ENCODE measurements at places on chromosomes 1 and 21.

DNA sequence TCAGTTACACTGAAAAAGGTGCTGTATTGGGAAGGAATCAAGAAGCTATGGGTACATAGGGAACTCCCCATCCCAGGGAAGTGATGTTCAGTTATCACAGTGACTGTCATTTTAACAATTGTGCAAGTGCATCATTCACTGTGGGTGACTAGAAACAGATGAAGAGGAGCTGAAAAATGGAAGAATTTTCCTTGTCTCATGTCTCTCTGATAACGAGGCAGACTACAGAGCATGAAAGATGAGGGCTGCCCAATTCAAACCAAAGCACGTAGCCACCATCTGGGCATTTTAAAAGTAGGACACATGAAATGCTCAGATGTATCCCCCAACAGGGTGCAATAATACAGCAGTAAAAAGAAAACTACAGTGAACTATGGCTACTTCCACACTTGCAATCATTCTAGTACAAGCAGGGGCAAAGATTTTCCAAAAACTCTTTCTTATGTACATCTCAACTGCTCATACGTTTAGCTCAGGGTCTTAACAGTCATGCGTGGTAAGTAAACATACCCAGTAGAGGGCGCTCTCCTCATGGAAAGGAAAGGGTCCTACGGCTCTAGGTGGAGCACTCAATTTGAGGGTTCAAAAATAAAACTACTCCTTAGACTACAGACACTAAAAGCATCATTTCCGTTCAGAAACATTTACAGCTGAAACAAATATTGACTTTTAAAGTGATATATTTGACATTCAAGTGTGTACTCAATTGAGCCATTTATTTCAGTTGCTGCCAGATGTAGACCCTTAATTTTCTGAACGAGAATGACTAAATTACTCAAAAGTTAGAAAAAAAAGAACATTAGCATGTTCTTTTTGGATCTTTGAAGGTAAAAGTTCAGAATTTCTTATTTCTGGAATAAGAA is 143.2 kb downstream of the KCTD3 start:
- DNase-seq = no peak

- DNase-seq = peak; percentile 70
Observed at GRCh38 chr1:58717979-58718378, 18.1 kb upstream of the MYSM1 start.

DNA sequence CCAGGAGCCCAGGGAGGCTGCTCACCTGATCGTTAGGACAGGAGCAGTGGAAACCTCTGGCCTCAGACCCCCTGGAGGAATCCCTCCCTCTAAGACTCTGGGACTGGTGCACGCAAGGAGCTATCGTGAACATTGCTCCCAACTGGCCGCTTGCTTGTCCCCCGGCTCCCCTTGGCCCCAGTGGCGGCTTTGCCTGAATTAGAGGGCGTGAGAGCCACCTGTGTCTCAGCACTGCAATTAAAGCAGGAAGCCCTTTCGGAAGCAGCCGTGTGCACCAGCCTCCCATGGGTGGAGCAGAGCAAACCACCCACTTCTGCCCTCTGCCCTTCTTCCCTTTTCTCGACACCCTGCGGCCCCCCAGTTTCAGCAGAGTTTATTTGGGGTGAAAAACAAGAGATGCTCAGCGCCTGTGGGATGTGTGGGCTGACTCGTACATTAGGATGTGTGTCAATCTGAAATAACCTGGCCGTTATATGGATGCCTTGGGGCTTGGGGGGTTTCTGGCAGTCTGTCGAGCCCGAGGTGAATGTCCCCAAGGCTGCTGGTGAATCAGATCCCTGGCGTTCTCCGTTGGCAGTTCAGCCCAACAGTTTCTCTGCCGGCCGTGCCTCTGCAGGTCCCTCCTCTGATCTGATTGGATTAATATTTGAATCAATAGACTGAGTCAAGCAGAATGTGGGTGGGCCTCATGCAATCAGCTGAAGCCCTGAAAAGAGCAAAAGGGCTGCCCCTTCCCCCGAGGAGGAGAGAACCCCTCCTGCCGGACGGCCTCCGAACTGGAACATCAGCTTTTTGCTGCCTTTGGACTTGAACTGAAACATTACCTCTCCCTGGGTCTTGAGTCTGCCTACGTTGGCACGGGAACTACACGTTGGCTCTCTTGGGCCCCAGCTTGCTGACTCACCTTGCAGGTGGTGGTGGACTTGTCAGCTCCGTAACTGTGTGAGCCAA is 7.3 kb upstream of the UMODL1 start:
- peak; percentile 32 for DNase-seq

DNA sequence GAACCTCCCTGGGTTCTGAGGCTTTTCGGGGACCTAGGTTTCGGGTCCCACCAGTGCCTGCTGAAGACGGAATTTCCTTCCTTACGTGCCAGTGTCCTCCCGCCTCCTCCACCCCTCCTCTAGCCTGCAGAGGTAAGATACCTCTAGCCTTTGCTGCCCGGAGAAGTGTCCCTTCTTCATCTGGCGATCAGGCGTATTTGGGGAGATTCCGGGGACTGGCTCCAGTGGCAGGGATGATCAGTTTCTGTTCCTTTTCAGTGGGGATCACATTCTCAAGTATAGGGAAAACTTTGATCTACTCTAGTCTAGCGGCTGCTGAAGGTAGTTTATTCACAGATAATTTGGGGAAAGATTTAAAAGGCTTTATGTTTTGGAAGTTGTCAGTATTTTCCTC is 674 bp downstream of the CEP350 start:
- no peak for DNase-seq

DNA sequence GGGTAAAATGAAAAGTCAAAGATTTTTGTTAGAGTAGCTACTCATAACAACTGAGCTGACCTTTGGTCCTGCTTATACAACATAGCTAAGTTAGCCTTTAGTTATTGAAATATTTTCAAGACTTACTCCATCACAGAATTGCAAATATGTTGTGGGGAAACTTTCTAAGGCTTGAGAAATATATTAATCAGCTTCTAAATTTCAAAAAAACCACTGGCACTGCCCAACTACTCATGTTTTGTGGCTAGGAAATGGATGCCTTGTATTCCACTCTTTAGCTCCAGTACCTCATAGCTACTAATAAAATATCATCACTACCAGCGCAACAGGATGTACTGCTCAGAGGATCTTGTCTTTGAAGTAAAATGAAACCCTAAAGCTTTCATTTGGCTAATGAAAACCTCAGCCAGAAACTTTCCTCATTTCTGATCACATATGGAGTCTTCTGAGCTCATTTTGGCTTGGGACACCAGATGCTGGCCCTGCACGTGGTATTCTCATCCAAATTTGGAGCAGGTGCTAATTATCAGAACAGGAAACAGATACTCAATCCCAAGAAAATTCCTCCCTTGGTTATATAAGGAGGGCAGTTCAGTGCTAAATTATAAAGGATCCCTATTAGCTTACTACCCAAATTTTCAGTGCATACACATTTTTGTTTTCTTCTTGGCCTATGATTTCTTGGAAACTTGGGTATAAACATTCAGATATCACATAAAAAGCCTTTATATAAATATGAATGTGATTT is 690.7 kb downstream of the ADGRL2 start:
- DNase-seq = no peak

DNA sequence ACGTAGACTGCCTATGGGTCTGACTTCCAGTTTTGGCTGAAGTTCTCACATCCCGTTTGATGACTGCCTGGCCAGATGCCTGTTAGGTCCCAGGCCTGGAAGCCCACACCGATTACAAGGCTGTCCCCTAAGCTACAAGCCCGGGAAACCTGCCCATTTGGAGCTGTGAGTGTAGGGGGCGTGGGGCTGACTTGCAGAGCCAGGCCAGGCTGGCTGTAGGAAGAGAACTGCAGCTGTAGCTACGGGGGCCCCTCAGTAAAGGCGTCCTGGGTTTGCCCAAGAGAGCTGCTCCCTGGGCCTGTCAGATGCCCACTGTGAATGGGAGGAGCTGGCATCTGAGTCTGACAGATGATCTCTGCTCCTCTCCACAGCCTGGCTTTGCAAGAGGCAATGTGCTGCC is 199.7 kb downstream of the CAMTA1 start:
- no peak for DNase-seq

GRCh38 chr1:167620002-167620401 is 10.0 kb upstream of the RCSD1 start:
- no peak for DNase-seq

- DNase-seq = no peak
Observed at GRCh38 chr1:44405798-44406736, 1.0 kb downstream of the RNF220 start.

- DNase-seq = no peak
Observed at GRCh38 chr1:171849245-171849898, 8.1 kb downstream of the DNM3 start.

DNA sequence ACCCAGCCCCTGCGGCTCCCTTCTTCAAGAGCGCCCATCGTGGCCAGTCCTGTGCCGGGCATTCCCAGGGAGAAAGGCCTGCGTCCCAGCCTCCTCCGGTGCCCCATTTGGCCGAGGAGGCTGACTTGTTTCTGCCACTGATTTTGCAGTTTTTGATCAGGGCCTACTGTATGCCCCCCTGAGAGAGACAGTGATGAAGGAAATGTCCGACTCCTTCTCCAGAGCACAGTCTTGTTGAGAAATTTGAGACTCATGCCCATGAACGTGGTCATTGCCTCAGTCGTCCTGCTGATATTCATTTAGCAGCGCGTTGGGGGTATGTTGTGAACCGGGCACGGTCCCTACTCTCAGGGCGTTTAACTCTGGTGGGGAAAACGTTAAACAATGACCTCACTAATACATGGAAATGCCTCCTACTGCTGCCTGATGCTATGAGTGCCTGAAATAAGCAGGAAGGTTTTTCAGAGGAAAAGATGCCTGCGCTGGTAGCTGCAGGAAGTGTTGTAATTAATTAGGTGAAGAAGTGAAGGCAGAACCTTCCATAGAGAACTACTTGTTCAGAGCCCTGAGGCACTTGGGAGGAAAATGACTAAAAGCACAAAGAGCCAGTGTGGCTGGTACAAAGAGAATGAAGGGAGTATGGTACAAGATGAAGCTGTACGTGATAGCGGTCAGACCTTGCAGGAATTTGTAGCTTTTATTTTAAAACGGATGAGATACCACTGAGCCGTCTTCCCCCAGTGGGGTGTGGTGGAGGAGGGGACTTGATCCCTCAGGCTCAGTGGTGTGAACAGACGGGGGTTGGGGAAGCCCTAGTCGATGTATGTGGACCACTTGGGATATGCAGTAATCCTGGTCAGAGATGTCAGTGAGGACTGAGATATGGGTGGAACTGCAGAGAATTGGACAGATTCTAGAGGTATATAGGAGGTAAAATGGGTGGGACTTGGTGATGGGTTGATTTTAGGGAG is 730 bp downstream of the ZCCHC17 start:
- DNase-seq = no peak

DNA sequence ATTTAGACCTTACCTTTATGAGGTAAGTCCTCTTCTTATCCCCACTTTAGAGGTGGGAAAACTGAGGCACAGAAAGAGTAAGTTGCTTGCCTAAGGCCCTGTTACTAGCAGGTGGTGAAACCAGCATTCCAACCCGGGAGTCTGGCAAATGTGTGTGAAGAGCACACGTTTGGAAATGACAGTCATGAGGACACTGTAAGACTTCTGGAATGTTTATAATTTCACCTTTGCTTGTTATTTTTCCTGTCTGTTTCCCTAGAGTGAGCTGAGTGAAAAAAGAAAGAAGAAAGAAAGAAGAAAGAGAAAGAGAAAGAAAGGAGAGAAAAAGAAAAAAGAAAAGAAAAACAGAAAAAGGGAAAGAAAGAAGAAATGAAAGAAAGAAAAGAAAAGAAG is 21.2 kb upstream of the LGALS8 start:
- DNase-seq = no peak

DNA sequence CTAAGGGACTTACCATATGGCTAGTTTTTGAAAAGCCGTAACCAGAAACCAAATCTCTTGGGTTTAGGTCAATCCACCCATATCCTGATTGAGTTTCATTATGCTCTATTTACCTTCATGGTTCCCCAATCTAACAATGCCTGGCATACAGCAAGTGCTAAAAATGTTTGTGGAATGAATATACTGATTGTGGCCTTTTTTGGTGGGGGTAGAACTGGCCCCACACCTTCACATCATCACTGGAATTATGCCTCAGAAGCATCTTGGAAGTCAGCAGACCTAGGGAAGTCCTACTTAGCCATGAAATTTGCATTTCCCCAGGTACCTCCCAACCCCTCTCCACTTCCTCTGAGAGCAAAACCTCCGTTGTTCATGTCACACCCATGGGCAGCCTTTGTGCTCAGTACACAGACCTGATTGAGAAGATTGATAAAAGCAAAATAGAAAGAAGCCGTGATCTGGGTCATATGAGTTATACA is 17.8 kb upstream of the SLAMF1 start:
- DNase-seq = no peak

DNA sequence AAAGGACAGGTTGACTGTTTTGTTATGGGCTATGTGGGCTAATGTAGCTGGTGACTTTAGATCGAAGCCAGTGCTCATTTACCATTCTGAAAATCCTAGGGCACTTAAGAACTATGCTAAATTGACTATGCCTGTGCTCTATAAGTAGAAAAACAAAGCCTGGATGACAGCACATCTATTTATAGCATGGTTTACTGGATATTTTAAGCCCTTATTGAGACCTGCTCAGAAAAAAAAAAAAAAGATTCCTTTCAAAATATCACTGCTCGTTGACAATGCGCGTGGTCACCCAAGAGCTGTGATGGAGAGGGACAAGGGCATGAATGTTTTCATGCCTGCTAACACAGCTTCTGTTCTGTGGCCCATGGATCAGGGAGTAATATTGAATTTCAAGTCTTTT is 48.1 kb downstream of the CAMSAP2 start:
- DNase-seq = no peak

- no peak for DNase-seq
Observed at GRCh38 chr1:169739980-169740379, 6.1 kb upstream of the SELE start.

DNA sequence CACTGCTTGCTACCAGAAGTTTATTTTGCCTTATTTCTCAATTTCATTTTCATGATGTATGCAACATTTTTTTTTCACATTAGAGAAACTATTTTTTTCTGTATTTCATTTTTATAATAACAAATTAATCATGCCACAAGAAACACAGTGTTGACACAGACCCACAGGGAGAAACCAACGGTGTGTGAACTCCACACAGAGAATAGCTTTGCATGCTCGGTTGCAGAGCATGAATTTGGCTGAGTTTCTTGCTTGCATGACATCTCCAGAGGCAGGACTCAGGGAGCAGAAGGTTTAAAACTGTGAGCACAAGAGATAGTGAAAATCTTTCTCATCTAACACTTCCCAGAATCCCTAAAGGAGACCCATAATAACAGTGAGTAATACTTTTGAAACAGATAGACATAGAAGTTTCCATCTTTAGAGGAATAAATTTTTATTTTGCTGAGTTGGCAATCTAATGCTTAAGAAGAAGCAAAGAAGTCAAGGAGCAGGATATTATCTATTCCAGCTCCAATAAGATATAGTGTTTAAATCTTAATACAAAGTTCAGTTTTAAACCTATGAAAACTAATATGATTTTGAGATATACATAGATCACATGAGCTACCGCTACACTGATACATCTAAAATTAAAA is 890.9 kb downstream of the MRPL39 start:
- no peak for DNase-seq

- no peak for DNase-seq
Observed at GRCh38 chr1:18697541-18697940, 66.9 kb downstream of the PAX7 start.

- no peak for DNase-seq
Observed at GRCh38 chr1:210698661-210699060, 370.0 kb downstream of the HHAT start.

Data from T-helper 1 cell (primary cell).